NCI-H2081 treated with DMSO at 0.1 percent for 48 hours (cell line): ENCODE measurements at places on chromosomes 16 and 17.

- no peak for DNase-seq
These were observed 553 bp upstream of the RAB11FIP4 start for GRCh38 chr17:31390748-31391495.

DNA sequence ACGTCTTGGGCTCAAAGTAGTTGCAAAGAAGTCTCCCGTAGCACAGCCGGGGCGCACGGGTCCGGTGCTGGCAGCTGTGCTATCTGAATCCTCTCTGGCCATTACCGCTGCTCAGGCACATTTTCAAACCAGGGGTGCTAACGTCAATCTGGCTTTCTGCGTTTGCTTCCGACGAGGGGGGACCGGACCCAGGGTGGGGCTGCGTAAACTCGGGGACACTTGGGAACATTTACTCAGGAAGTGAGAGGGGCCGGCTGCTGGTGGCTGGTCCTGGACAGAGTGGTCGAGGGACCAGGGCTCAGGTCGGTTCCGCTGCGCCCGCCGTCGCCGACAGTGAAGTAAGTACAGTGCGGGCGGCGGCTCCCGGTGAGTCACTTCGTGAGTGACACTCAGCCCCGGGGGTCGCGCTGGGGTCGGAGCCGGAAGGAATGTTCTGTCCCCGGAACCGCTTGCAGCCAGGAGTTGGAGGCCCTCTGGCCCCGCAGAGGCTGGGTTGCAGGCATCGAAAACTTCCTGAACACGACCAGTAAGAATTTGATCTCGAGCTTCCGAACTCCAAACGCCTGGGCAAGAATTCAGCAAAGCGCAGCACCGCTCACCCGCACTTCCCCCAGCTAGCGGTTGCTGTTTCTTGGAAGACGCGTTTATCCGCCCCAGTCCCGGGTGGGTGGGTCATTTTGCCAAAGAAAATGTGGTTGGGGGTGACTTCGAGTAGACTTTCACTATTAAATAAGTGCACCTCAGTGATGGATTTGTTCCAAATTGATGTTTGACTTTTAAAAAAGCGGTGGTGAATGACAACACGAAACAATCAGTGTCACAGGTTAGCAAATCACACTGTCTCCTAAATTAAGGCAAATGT, 1.4 kb upstream of the HS3ST3B1 start:
- no peak for DNase-seq

GRCh38 chr16:54015147-54015546, 271.4 kb downstream of the IRX3 start:
- no peak for DNase-seq

GRCh38 chr17:73064084-73064938, 28.2 kb downstream of the SLC39A11 start:
- no peak for DNase-seq
